NCI-H526 treated with DMSO at 0.1 percent for 48 hours (cell line): ENCODE measurements at places on chromosomes 7 and 10.

DNA sequence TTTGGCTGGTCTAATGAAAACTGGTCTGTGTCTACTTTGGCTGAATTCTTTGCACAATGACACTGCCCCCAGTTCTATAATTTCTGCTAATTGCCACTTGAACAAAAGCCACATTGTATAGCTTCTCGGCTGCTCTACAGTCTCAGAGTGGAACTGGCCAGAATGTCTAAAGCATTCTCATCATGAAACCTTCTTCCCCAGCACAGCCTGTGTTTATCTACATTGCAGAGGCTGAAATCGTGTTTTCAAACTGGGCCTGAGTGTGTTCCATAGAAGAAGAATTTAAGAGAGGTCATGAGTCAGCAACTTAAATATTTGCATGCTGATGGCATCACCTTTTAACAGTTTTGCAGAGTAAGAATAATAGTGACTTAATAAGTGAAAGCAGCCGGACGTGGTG, 177.2 kb downstream of the BUB3 start:
- peak; percentile 17 for DNase-seq

- no peak for DNase-seq
Observed at GRCh38 chr7:155163696-155164095, 93.6 kb downstream of the HTR5A start.

DNA sequence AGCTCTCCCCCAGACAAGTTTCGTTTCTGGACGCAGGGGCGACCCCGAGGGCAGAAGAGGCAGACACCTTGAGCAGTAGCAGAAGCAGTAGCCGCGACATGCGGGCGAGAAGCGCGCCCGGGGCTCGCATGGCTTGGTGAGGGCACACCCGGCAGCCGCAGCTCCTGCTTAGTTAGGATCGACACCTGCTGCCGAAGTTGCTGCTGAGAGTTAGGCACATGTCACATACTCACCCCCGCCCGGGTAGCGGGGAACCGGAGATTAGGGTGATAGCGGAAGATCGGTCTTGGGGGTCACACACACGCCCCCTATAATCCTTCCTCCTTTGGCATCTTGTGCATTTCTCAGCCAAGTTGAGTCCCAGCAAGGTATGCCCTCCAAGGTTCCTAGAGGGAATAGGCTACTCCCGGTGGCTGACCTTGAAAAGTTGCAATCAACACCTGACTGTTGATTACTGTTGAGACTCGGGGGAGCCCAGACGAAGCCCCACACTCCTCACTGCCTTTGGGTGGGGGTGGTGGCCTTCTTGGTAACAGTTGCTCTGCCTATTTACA, 668 bp downstream of the GPR37 start:
- DNase-seq, result peak; percentile 40

DNA sequence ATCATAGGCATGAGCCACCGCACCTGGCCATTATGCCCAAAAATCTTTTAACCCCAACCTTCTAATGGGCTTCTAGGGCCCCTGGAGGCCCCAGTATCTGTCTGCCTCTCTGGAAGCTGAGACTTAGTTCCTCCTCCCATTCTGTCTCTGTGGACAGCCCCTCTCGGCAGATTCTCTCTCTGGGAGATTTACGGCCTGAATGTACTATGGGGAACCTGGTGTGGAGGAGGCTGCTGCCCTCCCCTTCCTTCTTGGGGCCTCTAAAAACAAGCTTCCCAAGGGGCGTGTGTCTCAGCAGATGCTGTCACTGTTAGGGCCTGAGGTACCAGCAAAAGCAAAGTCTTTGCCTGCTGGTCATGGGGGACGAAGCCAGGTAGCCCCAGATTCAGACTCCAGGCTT, 35.8 kb upstream of the PRKAR1B start:
- no peak for DNase-seq

DNA sequence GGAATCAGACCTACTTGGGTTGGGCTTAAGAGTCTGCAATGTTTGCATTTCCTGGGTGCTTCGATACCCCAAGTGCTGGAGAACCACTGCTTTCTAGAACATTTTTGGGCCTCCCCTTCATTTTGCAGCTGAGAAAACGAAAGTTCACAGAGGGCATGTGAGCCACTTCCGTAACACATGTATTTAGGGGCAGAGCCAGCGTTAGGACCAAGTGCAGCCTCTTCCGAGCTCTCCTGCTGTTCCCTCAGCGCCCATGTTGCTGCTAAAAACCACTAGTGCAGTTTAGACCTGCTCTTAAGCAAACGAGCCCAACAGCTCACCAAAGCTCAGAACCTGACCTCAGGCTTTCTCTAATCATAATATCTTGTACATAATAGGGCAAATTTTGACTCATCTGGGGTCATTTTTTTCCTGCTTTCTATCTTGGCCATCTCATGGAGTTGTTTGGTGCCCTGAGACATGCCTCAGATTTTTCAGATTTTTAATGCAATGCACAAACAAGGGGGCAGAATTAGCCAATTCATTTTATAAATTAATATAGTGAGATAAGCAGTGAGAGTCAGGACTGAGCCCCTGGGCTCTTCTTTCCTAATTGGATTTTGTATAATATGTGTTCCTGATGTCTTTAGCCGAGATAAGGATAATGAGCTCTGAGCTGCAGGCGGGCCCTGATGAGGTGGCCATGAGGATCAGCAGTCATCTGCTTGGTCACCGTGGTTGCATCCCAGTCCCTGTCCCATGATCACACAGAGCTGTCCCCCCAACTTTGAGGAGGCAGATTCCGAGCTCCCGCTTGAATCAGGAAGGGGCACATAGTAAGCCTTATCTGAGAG, 12.9 kb downstream of the BAG3 start:
- DNase-seq, result no peak

GRCh38 chr7:152909683-152910544, 150.4 kb downstream of the ACTR3B start:
- DNase-seq, result no peak

DNA sequence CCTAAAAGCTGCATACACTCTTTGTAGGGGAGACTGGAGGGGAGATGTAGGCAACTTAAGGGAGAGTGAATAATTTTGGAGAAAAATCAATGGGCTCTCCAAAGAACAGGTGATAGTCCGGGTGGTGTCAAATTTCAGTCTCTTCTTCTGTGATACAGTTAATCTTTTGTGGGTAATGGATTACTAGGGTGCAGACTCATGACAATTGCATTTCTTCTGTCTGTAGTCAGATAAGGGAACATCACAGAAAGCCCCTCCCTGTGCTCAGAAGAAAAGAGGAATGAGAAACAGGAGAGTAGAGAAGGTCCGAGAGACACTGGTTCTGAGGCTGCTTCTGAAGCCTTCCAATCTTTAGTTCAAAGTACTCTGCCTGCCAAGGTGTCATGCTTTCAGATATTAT, 1140.7 kb upstream of the LRRN3 start:
- no peak for DNase-seq

DNA sequence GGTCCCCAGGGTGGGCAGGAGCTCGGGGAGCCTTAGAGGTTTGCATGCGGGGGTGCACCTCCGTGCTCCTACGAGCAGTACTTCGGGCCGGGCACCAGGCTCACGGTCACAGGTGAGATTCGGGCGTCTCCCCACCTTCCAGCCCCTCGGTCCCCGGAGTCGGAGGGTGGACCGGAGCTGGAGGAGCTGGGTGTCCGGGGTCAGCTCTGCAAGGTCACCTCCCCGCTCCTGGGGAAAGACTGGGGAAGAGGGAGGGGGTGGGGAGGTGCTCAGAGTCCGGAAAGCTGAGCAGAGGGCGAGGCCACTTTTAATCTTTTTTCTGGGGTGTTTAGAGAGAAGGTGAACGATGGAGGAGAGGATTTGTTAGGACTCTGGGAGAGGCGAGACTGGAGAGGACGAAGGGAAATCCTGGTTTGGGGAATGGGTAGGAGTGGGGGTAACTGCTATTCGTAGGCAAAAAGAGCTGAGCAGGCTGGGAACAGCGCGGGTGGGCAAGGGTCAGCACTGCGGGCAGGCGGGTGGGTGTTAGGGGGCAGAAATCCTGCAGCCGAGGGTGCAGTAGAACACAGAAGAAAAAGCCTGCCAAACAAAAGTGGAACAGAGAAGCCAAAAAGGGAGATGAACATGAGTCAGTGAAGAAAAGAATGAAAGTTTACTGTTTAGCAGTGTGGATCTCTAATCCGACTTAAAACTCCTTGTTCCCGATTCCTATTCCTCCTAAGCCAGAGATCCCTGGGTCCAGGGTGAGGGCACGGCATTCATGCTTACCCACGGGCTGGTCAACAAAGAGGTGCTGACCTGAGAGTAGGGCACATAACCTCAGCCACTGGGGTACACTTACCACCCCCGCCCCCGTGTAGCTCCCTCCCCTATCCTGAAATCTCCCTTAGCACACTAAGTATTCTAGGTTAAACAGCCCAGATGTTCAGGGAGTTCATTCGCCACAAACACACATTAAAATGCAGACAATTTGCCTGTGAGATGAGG, 26.9 kb downstream of the PRSS2 start:
- no peak for DNase-seq

- no peak for DNase-seq
Observed at GRCh38 chr7:150993511-150993910, 2.7 kb downstream of the NOS3 start.

GRCh38 chr10:117217196-117217761, 20.0 kb downstream of the KCNK18 start:
- no peak for DNase-seq

DNA sequence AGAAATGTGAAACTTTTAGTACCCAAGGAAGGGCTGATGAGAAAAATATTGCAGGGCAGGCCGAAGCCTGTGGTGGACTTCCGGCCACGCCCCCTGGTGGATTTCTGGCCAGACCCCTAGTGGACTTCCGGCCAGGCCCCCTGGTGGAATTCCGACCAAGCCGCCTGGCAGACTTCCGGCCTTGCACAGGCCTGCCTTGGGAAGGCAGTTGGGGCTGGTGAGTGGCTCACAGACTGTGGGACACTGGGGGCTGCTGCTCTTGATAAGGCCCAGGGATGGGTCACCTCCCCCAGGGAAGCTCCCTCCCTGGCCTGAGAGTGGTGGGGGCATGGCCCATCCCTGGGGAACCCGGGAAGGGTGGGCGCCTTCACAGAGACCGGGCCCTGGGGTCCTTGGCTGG, 116.4 kb upstream of the MKI67 start:
- no peak for DNase-seq

DNA sequence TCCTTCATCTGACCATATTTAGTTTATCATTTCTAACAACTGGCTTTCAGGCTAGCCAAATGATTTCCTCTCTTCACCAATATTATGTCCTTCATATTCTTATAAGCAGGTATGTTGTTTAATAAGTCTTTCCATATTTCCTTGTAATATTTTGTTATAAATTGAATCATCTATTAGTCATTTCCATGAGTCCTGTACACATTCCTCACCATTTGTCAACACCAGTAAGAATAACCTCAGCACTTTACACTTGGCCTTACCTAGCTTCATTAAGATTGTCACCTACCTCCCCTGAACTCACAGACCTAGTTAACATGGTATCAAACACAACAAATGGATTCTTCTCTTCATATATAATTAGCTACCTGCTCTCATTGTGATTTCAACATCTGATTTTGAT, 282.3 kb downstream of the SEMA3D start:
- DNase-seq, result no peak

DNA sequence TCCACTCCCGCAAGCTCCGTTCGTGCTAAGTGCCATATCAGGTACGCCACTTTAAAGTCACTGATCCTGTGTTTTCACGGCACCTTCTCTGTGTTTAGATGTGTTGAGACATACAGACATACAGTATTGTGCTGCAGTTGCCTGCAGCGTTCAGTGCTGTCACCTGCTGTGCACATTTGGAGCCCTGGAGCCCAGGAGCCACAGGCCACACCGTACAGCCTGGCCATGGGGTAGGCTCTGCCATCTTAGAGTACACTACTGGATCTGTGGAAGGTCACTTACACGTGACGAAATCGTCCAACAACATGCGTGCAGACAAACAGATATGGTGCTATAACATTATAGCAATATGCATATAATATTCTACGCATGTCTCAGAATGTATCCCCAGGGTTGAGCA, 111.3 kb downstream of the ELFN1 start:
- no peak for DNase-seq

DNA sequence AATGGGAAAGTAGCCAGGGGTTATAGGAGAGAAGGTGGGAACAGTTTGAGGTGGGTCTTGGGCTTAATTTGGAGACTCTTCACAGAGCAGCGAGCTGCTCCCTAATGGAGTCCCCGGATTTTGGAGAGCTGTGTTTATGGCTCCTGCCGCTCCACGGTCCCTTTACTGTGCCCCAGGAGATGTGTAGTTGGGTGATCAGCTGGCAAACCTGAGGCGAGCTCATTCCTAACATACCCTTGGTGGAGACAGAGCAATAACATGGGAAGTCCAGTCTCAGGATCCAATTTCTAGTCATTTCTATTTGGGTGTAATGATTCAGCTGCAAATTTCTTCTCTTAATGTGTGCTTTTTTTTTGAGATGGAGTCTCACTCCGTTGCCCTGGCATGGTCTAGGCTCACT, 1.5 kb downstream of the GARIN1A start:
- no peak for DNase-seq

GRCh38 chr10:93288679-93289634, 193.2 kb downstream of the MYOF start:
- DNase-seq, result no peak

GRCh38 chr7:128003787-128004186, 27.4 kb downstream of the LRRC4 start:
- no peak for DNase-seq

DNA sequence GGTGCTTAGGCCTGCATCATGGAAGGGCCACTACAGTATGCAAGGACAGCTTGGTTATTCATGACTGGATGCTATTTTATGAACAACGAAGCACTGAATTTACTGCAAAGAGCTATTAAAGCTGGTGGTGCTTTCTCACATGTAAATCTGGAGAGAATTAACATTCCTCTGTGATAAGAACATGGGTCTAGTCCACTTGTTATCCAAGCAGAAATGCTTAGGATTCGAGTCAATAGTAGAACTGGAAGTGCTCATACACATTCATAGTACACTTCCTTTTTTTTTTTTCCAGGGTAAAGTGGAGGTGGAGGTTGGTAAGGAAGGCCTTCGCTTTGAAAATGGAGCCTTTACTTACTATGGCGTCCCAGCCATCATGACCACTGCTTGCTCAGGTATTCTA, 35.0 kb downstream of the CNNM1 start:
- no peak for DNase-seq

- DNase-seq, result no peak
Observed at GRCh38 chr7:125193263-125193662, 263.6 kb upstream of the POT1 start.

DNA sequence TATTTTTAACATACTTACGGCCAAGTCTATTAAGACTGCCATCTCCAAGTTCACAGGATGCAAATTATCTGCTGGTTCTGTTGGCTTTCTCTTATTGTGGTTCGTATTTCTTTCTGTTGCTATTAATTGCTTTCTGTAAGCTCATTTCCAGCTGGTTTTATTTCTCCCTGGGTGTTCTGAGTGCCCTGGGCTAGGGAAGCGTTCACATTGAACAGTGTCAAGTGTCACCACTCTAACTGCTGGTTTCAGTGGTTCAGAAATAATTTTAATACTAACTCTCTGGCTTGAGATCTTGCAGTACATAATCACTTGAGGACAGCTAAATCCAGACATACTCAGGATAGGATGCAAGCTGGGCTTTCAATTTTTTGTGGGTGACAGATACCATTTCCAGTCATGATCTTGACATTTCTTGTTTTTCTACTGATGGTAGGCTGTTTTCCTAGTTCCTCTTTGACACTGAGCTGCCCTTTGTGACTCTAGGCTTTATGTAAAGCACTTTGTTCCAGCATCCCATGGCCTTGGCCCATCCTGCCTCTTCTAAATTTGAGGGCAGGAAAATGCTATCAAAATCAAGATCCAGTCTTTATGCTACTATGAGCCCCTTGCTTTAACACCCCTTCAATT, 117.6 kb downstream of the SNX13 start:
- DNase-seq, result peak; percentile 79

GRCh38 chr10:83410570-83410969, 728.7 kb upstream of the GHITM start:
- no peak for DNase-seq
